Naive thymus-derived CD4-positive, alpha-beta T cell (primary cell): ENCODE measurements at places on chromosomes 6 and 20. TPM values are rescaled to one million over a fixed set of nuclear protein-coding genes. Genes with fewer than 3 reads are reported as not detected.

GRCh38 chr6:165181951-165182414 is 127.4 kb downstream of the C6orf118 start:
- H3K4me3 ChIP-seq, result no peak overlapping the region
- DNase-seq, result no peak
- no peaks in the 10 kb centered on the region for H3K36me3 ChIP-seq

DNA sequence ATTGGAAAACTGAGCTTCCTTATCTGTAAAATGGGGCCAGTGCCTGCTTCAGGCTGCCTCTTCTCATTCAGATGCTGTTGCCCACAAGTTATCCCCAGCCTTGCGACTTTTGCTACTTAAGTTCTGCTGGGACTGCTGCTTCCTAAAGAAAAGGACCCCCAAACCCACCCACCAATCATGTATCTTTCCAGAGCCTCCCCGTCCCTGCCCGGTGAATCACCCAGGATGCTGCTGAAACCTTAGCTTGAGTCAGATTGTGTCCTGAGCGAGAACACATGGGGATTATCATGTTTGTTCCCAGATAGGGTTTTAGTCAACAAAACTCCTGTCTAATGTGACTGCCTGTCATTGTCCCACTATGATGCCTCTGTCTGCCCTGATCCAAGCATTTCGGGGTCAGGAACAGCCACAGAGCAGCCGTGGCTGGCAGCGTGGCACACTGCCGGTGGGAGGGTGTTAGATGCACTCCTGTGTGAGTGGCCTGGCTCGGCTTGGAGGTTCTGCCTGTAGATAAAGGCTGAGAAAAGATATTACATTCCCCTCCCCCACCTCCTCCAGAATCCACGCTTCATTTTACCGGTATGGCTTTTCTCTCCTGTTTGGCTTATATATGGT is 79.9 kb downstream of the TOX2 start:
- no peaks in the 10 kb centered on the region for H3K27me3 ChIP-seq
- H3K4me3 ChIP-seq, result no peak overlapping the region
- no peaks in the 10 kb centered on the region for H3K4me1 ChIP-seq
- no peaks in the 10 kb centered on the region for H3K36me3 ChIP-seq
- no peak for DNase-seq
- H3K27ac ChIP-seq, result no peak overlapping the region

The SRF gene
- 26.7 TPM for total RNA-seq

GRCh38 chr6:20274137-20274536 is 61.9 kb upstream of the MBOAT1 start:
- no peaks in the 10 kb centered on the region for H3K27me3 ChIP-seq
- H3K4me3 ChIP-seq, result no peak overlapping the region
- H3K36me3 ChIP-seq, result no peaks in the 10 kb centered on the region
- no peak overlapping the region for H3K27ac ChIP-seq

DNA sequence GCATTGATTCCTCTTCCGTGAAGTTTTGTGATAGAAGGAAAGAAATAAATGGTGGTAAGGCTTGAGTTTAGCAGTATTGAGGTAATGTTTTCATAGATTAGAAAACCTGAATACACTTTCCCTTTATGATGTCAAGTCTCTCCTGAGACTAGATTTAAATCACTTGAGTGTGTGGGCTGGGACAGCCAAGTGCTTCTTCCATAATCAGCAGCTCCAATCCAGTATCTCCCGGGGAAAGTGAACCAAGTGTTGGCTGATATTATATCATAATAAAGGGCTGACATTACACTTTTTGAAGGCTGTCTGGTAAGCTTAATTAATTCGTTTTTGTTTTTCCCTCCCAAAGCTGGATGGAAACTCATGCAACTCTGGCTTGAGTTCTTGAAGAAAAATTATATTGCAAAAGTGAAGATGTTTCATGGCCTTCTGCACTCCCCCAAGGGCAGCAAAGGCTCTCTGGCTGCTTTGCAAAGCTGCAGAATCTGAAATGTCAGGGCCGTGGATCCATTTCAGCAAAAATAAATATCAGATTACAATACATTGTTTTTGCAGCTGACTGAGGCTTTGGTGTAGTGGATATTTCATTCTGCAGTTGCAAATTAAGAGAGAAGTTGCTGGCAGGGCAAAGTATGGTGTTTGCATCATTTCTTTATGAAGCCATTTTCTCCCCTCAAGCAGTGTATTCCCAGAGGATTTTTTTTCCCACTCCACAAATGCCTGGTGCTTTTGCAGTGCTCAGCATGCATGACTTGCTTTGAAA is 101.2 kb downstream of the MKKS start:
- H3K4me1 ChIP-seq, result no peaks in the 10 kb centered on the region
- H3K27me3 ChIP-seq, result no peaks in the 10 kb centered on the region
- no peak overlapping the region for H3K27ac ChIP-seq
- H3K36me3 ChIP-seq, result no peaks in the 10 kb centered on the region
- DNase-seq, result no peak
- no peak overlapping the region for H3K4me3 ChIP-seq

- DNase-seq, result peak; percentile 32
- H3K4me3 ChIP-seq, result peak overlapping the region; percentile 60
- no peaks in the 10 kb centered on the region for H3K27me3 ChIP-seq
- peaks cover 6% of the 10 kb centered on the region for H3K4me1 ChIP-seq
- peak overlapping the region; percentile 62 for H3K27ac ChIP-seq
Observed at GRCh38 chr6:149864578-149865535, 698 bp upstream of the LRP11 start.

The NKAPL gene
- 0.24 TPM for total RNA-seq

The MYCT1 gene
- not detected for total RNA-seq

DNA sequence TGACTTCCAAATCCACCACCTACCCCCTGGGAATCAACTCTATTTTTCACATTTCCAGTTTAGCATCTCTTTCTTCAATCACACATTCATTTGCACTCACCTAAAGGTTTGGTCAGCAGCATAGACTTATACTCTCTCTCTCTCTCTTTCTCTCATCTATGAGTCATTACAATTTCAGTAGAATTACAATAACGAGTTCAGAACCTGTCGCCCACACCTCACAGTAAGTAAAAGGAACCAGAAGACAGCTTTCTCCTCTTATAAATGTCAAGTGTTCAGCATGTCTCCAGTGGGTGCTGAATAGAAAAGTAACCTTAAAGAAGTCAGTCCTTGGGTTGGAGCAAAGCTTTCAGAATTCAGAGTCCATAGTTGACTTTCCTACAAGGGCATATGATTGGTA is 1.1 kb upstream of the PHACTR1 start:
- no peak overlapping the region for H3K4me3 ChIP-seq
- no peaks in the 10 kb centered on the region for H3K4me1 ChIP-seq
- no peak for DNase-seq
- H3K27me3 ChIP-seq, result no peaks in the 10 kb centered on the region
- H3K27ac ChIP-seq, result no peak overlapping the region

- H3K4me3 ChIP-seq, result no peak overlapping the region
- H3K27ac ChIP-seq, result no peak overlapping the region
- no peaks in the 10 kb centered on the region for H3K4me1 ChIP-seq
- DNase-seq, result no peak
- no peaks in the 10 kb centered on the region for H3K36me3 ChIP-seq
Observed at GRCh38 chr6:2810092-2810671, 31.5 kb downstream of the SERPINB1 start.

DNA sequence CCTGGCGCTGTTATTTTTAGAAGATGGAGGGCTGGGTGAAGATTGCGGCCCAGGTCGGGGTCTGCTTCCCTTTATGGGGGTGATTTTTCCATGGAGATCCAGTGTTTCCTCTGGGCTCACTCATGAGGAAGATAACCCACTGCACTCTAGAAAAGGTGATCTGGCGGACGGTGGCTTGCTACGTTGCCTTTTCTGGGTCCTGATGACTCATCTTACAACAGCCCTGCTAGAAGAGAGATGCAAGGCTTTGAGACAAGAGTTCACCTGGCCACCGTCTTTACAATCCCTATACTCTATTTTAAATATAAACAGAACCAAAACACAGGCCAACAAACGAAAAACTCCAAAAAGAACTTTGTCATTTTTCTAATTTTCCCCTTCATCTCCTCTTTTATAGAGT is 182.1 kb upstream of the EXOC2 start:
- no peak overlapping the region for H3K4me3 ChIP-seq
- H3K4me1 ChIP-seq, result no peaks in the 10 kb centered on the region
- no peaks in the 10 kb centered on the region for H3K27me3 ChIP-seq

The SRC gene
- 2.9 TPM for total RNA-seq

DNA sequence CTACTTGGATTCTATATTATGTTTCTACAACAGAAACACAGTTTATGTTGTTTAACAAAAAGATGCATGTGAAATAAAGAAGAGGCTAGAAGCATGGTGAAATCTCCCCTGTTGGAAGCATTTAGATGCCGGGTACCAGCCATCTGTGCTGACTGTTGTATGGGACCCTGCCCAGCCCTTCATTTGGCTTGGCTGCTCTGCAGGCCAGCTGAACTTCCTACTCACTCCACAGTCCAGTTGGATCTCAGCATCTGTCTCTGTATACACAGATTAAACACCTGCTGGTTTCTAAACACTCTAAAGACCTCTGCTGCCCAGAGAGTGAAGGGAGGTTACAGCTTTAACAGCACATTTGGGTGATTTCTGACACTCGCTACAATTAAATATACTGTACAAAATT is 228.3 kb downstream of the SLC35F1 start:
- no peak for DNase-seq
- H3K4me1 ChIP-seq, result no peaks in the 10 kb centered on the region
- no peak overlapping the region for H3K27ac ChIP-seq
- H3K4me3 ChIP-seq, result no peak overlapping the region
- no peaks in the 10 kb centered on the region for H3K36me3 ChIP-seq

GRCh38 chr6:70124882-70125545 is 177.9 kb downstream of the COL9A1 start:
- no peak for DNase-seq
- no peaks in the 10 kb centered on the region for H3K36me3 ChIP-seq
- no peak overlapping the region for H3K27ac ChIP-seq
- H3K4me3 ChIP-seq, result no peak overlapping the region
- H3K27me3 ChIP-seq, result no peaks in the 10 kb centered on the region
- no peaks in the 10 kb centered on the region for H3K4me1 ChIP-seq

DNA sequence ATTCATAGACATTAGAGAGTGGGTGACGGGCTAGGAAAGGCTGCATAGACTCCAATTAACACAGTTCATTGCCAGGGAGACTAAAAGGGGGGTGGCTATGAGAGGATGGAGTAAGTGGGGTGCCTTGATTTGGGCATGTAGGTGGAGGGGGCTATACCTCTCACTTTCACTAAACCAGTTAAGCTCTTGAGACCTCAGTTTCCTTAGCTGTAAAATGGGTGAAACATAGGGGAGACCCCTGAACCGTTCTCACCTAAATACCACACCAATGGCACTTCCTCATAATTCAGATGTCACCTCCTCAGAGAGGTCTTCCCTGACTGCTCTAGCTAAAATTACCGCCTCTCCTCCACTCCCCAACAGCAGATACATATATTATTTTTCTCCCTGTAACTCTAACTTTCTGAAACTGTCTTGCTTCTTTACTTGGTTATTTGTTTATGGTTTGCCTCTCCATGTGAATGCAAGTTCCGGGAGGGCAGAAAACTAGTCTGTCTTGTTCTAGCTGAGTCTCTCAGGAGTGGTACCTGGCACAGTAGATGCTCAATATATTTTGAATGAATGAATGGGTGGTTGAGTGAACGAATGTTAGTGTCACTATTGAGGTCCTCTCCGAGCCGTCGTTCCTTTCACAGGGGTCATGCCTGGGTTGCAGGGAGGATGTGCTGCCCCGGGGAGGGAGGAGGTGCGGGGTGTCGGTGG is 615 bp upstream of the EYA2 start:
- H3K27me3 ChIP-seq, result no peaks in the 10 kb centered on the region
- H3K36me3 ChIP-seq, result no peaks in the 10 kb centered on the region
- no peaks in the 10 kb centered on the region for H3K4me1 ChIP-seq
- H3K4me3 ChIP-seq, result no peak overlapping the region
- no peak overlapping the region for H3K27ac ChIP-seq
- DNase-seq, result no peak

GRCh38 chr6:82240186-82240585 is 7.4 kb downstream of the IBTK start:
- H3K4me3 ChIP-seq, result no peak overlapping the region
- no peaks in the 10 kb centered on the region for H3K36me3 ChIP-seq
- no peak overlapping the region for H3K27ac ChIP-seq
- no peaks in the 10 kb centered on the region for H3K27me3 ChIP-seq
- H3K4me1 ChIP-seq, result no peaks in the 10 kb centered on the region
- no peak for DNase-seq

The TUBB2B gene
- total RNA-seq, result 0.27 TPM

DNA sequence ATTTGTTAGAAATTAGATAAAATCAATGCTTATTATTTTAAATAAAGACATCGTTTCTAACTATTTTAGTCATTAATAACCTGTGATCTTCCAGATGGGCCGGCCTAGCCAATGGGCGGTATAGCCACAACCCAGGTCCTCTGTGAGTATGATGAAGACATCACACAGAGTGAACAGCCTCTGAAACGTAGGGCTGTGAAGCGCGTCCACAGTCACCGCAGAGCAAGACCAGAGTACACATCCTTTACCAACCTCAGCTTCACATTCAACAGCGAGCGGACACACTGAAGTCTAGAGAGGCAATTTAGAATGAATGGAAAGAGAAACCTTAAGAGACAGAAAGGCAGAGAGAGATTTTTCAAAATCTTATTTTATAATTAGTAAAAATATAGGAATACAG is 125.0 kb upstream of the RPS6KA2 start:
- H3K27ac ChIP-seq, result no peak overlapping the region
- H3K36me3 ChIP-seq, result no peaks in the 10 kb centered on the region
- no peak for DNase-seq
- H3K27me3 ChIP-seq, result no peaks in the 10 kb centered on the region

- H3K4me3 ChIP-seq, result no peak overlapping the region
- no peak overlapping the region for H3K27ac ChIP-seq
Observed at GRCh38 chr6:139439349-139439748, 64.9 kb upstream of the CITED2 start.

- no peaks in the 10 kb centered on the region for H3K27me3 ChIP-seq
- H3K4me3 ChIP-seq, result no peak overlapping the region
- H3K36me3 ChIP-seq, result no peaks in the 10 kb centered on the region
- H3K4me1 ChIP-seq, result no peaks in the 10 kb centered on the region
- DNase-seq, result no peak
Observed at GRCh38 chr6:167255918-167256553, 35.1 kb upstream of the UNC93A start.

GRCh38 chr6:105797983-105798453 is 288.1 kb upstream of the PRDM1 start:
- H3K4me1 ChIP-seq, result no peaks in the 10 kb centered on the region
- H3K27ac ChIP-seq, result no peak overlapping the region
- no peaks in the 10 kb centered on the region for H3K27me3 ChIP-seq

DNA sequence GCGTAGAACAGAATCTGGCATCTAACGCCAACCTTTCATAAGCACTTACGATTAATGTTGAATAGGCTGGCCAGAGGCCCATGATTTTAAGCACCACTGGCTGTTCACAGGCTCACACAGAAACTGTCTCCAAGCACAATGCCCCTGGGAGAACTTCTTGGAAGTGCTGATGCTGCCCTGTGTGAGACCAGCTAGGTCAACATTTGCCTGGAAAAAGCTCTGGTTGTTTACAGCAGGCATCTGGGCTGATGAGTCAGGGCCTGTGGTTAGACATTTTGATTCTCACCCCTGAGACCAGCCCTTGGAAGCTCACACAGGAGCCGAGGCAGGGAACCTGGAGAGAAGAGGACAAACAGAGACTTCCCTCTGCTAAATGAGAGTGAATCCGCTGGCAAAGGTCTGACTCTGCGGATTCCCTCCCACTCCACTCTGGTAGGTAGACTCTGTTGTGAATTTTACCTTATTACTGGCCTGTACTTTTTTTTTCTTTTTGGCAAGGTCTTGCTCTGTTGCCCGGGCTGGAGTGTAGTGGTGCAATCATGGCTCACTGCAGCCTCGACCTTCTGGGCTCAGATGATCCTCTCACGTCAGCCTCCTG is 6.8 kb upstream of the SULF2 start:
- H3K27me3 ChIP-seq, result no peaks in the 10 kb centered on the region
- no peak overlapping the region for H3K4me3 ChIP-seq
- no peaks in the 10 kb centered on the region for H3K36me3 ChIP-seq
- DNase-seq, result no peak

The C20orf202 gene
- 0.22 TPM for total RNA-seq

The SIM1 gene
- not detected for total RNA-seq
